Inflammatory macrophage treated with lipopolysaccharide for 1 hour (primary cell): ENCODE measurements at places on chromosomes 2 and 18.

DNA sequence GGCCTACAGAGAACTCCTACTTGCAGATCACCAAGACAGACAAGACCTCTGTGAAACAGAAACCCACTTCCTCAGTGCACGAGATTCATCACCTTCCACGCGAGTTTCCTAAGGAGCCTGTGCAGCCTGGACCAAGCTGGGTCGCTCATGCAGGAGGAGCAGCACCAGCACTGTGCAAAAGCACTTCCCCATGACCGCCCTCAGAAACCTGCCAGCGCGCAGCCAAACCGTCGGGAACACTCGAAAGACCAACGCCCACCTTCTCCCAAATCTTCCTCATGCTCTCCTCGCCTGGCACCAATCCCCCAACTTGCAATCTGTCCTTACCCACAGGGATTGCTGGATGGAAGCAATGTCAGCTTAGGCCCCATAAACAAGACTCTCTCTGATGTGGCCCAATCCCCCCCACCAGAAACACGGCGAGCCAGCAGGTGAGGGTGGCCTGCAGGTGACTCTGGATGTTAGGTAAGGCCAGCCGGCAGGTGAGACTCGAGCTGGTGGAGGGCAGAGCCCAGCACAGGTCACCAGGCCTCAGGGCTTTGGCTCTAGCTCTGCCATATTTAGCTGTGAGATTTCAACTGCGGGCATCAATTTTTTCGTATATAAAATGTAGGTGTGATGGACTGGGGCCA is 69.4 kb downstream of the PXDN start:
- no peak for DNase-seq

GRCh38 chr18:489244-490023 is 11.1 kb downstream of the COLEC12 start:
- DNase-seq = no peak

DNA sequence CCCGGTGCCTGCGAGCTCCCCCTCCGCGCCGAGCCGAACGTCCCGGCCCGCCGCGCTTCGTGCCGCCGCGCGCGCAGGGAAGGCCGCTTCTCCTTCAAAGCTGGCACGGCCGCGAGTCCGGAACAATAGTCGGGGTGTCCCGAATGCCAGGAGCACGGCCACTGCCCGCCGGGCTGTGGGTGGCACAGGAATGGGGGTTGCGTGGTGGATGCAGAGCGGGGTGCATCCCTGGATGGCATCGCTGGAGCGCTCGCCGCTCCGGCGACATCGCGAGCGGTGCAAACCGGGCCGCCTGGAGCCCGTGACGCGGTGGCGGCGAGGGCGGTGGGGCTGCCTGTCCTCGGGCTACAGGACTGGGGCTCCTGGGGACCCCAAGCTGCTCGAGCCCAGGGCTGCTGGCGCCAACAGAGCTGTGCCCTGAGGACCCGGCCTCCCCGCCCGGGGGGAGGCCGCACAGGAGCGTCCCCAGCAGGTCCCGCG is 1.1 kb upstream of the SATB2 start:
- DNase-seq = peak; percentile 16

DNA sequence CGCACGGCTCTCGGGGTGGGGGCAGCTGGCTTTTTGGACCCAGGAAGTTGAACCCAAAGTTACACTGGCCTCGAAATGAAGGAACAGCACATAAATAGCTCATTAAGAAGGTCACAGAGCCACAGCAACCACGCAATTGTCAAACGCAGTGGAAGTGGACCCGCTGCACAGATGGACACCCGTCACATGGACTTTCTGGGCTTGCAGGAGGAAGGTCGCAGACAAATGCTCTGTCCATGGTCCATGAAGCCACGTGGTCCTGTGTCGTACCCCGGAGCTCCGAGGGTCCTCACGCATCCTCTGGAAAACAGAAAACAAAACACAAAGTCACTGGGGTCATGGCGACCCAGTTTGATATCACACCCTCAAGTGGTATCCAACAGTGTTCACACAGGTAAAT is 308.1 kb upstream of the SALL3 start:
- no peak for DNase-seq

DNA sequence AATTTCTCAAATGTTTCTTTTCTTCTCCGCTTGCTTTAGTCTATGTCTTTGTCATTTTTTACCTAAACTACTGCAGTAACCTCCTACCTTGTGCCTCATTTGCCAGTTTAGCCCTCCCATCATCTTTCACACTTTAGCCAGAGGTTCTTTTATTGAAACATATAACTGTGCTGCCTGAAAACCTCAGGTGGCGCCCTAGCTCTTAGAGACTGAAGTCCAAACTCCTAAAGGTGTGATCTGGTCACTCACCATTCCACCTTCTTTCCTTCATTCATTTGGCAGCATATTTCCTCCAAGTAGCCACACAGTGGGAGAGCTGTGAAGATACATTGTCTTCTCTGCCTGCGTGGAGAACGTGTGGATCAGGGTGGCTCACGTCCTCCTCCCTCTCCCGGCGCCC is 98.2 kb upstream of the MAPRE2 start:
- no peak for DNase-seq

GRCh38 chr2:176084611-176085119 is 903 bp upstream of the EVX2 start:
- no peak for DNase-seq

DNA sequence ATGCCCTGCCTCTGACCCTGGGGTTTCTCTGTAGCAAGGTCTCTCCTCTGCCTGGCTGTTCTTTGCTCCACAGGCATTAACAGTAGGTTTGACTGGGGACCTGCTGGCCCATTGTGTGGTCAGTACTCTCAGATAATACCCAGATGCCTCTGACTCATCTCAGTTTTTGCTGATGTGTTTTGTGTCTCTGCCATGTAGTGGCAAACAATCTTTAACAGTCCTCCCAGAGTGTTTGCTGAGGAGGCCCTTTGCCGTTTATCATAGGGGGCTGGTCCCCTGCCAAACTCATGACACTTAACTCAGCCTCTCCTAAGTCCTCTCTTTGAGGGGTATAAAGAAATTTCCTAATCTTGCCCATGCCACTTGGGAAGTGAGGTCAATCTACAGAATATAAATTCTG is 793.7 kb upstream of the FANCL start:
- DNase-seq = no peak

DNA sequence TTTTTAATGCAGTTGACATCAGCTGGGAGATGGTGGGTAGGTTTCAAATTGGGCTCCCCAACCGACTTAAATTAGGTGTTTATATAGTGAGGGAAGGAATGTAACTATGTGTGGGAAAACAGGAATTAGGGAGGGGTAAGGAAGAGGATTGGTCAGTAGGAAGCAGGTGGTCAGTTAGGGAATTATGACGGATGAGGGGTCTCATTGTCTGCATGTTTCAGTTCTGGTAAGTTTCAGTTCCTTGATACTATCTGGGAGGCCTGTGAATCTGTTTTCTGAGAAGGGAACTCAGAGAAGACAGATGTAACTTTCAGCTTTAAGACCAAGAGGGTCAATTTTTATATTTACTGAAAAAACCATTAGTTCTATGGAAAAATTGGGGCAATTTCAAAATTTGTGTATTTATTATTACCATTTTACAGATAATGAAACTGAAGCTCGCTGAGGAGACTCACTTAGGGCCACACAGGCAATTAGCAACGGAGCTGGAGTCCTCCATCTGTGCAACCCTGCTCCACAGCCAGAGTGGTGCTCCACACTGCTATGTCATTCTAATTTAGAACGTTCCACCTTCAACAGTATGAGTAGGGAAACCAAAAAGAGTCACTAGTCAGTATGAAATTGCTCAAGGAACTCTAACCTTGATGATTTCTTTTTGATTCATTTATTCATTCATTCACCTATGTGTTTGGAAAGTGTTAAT is 36.0 kb upstream of the CCDC195 start:
- DNase-seq = no peak

GRCh38 chr2:64635976-64636911 is 17.5 kb downstream of the SERTAD2 start:
- peak; percentile 30 for DNase-seq

DNA sequence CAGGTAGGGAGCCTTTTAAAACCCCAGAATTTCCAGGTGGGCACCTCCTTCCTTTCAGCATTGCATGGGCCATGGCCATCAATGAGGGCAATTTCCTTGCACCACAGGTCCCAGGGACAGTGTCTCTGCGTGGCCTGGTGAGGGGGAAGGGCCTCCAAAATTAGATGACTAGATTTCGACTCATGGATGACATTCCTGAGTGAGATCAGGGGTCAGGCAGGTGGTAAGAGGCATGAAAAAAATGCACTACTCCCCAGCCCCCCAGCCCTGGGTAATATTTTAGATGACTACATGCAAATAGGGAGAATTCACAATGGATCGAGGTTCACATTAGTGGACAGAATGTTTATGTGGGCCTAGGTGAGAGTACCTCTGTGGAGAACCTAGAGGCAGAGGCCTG is 19.0 kb upstream of the IGFBP5 start:
- DNase-seq = no peak

DNA sequence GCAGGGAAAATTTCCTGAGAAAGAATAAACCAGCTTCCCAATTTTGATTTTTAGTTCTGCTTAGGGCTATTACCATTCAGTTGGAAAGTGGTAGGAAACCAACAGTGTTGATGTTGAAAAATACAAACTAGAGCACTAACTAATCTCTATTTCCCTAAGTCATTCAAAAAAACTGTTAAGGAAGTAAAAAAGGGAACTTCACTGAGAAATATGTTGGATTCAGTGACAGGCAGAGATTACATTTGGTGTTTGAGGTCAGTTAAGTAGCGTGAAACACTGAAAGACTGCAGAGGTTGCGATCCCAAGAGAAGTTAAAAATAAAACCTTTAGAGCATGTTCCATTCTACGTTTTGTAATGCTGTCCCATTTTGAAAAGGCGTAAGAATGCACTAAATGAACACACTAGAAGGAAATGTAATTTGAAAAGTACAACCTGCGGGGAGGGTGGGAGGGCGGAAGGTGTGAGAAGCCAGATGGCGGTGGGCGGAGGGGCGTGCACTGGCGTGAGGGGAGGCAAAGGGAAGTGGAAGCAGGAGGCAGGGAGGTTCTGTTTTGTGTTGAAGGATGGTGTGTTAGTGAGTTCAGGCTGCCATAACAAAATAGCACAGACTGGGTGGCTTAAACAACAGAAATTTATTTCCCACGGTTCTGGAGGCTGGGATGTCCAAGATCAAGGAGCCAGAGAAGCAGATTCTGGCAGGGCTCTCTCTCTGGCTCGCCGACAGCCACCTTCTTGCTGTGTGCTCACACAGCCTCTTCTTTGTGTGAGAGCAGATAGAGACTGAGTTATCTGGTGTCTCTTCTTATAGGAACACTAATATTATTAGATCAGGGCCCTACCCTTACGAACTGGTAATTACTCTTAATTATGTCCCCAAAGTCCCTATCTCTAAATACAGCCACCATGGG is 94.3 kb upstream of the KCTD1 start:
- peak; percentile 83 for DNase-seq

GRCh38 chr2:48841126-48841525 is 85.6 kb upstream of the LHCGR start:
- no peak for DNase-seq

- peak; percentile 64 for DNase-seq
Measured at GRCh38 chr2:74530239-74531187, 780 bp downstream of the HTRA2 start.

DNA sequence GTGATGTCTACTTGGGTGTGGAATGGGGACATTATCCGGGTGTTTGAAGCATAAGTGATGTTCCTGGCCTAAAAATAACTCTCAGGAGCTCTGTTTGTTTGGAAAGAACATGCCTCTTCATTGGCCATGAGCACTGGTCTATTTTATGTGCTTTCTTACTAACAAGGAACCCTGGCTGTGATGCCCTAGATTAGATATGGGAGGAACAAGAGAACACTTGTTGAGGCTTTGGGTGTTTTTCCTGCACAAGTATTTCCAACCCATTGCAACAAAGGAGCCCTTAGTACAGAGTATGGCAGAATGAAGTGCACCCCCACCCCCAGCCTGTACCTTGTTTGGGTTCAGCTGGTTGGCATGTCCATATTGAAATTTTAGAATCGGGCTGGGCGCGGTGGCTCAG is 95.9 kb downstream of the SLC4A3 start:
- no peak for DNase-seq

- peak; percentile 64 for DNase-seq
Measured at GRCh38 chr2:158142568-158143332, 41.1 kb downstream of the UPP2 start.

DNA sequence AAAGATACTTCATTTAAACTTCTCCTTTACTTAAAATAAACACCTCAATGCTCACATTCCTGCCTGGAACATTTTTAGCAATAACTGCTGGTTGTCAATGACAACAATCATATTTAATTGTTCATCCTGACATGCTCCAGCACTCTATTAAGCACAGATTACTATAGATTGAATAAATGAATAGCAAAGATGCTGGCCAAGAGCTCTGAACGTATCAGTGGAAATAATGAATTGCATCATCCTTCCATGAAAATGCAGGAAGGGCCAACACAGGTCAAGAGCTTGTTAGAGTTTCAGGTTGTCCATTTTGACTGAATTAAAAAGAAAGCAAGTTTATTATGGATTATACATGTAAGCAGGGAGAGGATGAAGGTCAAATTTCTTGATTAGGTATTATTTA is 994.0 kb downstream of the TSN start:
- no peak for DNase-seq

- DNase-seq = no peak
Measured at GRCh38 chr2:21098294-21098693, 25.5 kb upstream of the TDRD15 start.

DNA sequence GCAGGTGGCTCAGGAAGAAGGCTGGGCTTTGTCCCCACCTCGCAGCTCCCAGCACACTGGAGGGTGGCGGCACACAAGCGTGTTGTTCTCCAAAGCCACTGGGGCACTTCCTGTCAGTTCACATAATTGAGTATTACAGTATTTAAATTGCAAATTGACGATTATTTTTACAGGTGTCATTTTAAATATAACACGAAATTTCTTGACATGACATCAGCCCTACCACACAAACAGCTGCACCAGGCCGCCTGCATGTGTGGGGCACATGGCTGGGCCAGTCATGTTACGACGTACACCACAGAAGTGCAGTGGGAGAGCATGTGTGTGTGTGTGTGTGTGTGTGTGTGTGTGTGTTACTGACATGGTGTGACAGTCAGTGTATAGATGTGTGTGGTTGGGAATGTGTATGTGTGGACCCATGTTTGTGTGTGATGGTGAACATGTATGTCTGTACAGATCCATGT is 155.6 kb downstream of the TTC32 start:
- DNase-seq = no peak

GRCh38 chr18:57846258-57846657 is 43.1 kb upstream of the ATP8B1 start:
- no peak for DNase-seq
